ENCODE measurements at places on chromosomes 11 and 22.
A peak's percentile ranks its signal among the peaks of the same experiment; 100 is the strongest.

- DNase-seq: no peak
Observed at GRCh38 chr11:27084518-27084917, 43.9 kb downstream of the BBOX1 start.

- peak; percentile 13 for DNase-seq
Observed at GRCh38 chr11:662689-663274, 25.7 kb downstream of the DRD4 start.

GRCh38 chr22:37161443-37161842 is 11.7 kb upstream of the IL2RB start:
- no peak for DNase-seq

- no peak for DNase-seq
Observed at GRCh38 chr11:74325649-74326645, 14.5 kb upstream of the P4HA3 start.

DNA sequence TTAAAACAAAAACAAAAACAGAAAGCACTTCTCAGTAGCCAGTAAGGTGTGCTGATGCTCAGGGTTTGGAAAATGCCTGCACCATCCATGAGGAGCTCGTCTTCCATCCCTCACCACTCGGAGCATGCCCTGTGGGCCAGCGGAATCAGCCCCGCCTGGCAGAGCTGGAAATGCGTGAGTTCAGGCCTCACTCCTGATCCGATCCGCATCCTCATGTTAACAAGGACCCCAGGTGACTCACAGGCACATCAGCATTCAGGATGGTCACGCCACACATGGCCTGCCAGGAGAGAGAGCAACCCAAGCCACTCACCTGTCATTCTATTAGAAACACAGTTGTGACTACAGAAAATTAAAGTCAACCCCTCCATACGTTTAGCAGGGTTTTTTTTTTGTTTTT is 188.5 kb downstream of the MPPED1 start:
- DNase-seq: no peak

DNA sequence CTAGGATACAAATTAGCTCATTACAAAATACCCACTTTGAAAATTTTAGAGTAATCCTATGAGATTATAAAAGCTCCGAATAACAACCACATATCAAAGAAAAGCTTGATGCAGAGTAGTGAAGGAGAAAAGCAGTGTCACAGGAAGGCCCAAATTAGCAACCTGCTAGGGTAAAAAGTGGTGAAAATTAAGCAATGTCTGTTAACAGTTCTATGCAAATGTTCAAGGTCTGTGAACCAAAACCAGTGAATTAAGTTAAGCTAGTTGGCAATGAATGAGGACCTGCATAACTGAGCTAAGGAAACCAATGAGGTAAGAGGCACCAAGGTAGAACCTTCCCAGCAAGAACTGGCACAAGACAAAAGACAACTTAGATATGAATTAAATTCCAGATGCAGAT is 29.6 kb downstream of the PRDM10 start:
- no peak for DNase-seq

- no peak for DNase-seq
Observed at GRCh38 chr11:11894486-11894885, 52.7 kb downstream of the USP47 start.

- DNase-seq: no peak
Observed at GRCh38 chr11:28739489-28740280, 631.5 kb downstream of the METTL15 start.

- no peak for DNase-seq
Observed at GRCh38 chr22:16955678-16956210, 52.3 kb downstream of the GAB4 start.

- DNase-seq: no peak
Observed at GRCh38 chr11:75931124-75931523, 116.1 kb downstream of the UVRAG start.

GRCh38 chr22:22993184-22993583 is 77.1 kb upstream of the GNAZ start:
- no peak for DNase-seq

DNA sequence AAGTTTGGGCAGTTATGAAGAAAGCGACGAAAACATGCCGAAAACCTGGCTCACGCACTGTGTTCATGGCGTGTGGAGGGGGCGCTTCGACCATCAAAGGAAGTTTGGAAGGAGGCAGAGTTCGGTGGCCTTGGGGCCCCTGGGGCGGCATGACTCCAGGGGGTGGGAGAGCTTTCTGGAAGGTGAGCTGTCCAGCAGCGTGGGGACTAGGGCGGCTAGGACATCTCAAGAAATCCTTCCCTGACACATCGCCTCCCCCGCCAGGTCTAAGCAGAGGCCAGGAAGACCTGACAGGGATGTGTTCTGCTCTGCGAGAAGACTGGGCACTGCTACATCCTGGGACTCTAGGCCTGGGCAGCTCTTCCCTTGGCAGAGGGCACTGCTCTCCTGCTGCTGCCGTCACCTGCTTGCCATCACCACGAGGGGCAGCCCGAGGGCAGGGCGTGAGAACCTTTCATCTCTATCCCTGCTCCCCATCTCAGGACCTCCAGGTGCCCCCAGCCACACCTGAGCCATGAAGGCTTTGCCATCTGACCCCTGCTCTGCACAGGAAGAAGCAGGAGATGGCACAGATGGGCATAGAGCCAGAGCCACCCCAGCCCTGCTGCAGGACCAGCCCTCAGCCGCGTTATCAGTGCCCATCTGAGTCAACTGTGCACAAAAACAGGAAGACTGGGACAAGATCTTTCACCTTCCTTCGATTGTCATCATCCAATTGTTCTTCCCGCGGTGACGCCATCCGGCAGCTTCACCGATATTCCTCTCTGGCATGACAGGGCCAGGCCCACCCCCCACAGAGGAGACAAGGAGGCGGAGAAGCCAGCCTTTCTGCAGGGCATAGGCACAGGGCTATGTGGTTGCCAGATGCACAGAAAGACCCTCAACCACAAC is 12.7 kb downstream of the LINC01488 start:
- no peak for DNase-seq

DNA sequence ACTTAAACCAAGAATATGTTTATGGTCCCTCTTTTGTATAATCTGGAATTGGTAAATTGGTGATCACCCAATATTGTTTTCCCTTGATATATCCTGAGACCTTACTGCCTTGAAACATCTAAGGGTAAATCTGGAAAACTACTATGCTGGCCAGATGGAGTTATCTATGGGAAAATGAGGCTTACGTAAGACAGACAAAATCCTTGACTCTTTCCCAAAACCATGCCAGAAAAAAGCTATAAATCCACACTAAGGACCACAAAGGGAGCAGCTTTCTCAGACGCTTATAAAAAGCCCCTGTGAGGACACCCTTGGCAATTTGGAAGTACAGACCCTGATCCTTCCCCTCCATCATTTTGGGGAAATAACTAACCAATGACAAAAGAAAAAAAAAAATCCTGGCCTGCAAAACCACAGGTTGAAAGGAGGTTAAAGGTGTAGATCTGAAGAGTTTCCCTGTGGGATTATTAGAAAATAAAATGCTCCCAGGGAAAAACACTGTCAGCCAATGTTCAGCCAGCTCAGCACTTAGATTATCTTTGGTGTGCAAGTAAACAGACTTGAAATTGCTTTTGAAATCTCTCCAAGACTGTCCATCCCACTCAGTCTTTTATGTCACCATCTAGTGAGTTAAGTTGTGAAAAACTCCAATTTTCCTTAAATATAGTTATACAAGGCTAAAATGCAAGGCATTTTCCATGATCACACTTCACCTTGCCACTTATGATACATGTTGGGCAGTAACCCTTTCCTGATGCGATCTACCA is 6.6 kb upstream of the AMBRA1 start:
- DNase-seq: no peak

DNA sequence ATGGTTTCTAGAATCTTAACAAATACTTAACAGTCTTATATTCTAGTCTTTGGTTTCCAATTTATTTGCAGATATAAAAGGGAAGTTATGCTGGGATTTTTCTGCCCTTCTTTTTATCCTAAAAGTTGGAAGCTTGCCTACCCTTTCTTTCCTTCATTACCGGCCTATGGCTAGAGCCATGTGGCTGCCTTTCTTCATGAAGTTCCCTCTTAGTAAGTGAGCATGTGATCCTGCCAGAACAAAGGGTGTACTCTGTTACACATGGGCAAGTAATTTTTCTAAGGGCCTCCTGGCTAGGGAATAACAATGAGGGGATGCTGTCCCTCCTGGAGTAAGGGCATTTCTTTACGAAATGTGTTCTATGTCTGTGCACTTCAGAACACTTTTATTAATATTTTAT is 252.1 kb upstream of the PITPNB start:
- no peak for DNase-seq

DNA sequence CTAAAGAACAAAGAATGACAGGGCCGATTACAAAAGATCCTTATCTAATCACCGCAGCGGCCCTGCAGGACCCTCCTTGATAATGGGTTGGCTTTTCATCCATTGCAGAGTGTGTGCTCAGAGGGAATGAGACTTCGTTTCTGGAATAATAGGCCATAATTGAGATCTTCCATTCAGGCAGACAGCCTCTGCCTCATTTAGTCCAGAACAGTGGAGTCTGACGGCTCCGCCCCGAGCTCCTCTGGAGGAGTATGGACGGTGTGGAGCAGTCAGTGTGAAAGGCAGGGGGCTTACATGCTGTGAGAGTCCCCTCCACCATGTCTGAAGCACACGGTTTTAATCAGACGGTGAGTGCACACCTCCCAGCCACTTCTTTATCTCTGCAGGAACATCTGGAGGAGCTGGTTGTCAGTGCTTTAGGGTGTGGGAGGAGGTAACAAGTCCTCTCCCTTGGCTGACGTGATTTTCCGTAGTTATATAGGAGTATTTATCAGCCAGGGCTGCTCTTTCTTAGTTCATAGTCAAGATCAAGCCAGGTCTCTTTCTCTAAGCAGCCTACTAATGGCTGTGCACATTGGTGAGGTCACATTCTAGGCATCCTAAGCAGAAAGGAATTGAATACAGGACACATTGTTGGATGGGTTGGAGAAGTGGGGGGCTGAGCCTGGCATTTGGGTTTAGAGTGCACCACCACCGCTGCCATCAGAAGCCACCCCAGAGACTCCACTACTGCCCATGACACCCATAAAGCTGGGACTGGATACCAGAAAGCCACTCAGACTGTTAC is 1477.9 kb downstream of the TBC1D22A start:
- no peak for DNase-seq

DNA sequence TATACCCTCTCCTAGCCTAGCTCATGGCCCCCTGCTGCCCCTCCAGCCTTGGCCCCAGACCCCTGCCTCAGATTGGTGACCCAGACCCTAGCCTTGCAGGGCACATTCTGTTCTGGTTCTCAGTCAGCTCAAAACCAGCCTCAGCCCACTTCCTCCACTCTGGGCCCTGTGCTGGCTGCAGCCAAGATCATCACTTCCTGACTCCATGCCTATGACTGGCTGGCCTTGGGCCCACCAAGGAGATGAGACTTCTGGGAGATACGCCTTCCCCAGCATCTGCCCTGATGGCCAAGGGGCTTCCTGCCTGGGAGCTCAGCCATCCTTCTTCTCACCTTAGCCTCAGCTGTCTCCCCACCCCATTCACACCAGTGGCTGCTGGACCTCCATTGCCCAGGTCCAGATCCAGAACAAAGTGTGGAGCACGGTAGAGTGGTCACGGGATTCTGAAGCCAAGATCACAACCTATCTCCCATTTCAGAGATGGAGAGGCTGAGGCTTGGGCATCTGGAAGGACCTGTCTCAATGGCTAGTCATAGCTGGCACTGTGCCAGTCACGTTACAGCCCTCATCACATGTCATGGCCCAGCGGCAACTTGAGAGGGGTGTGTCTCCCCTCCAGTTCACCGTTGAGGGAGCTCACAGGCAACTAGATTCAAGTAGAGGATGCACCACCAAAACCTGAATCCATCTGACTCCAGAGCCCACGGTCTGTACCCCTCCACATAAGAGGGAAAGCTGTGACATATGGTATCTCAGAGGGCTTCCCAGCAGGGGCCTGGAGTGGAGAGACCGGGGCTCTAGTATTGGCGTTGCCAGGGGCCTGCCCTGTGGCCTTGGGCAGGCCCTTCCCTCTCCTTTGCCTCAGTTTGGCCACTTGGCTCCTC is 43.0 kb upstream of the KLHL35 start:
- no peak for DNase-seq

GRCh38 chr11:73318501-73319011 is 10.5 kb downstream of the ARHGEF17 start:
- DNase-seq: no peak

GRCh38 chr11:9153651-9154050 is 62.3 kb upstream of the SCUBE2 start:
- DNase-seq: no peak

- no peak for DNase-seq
Observed at GRCh38 chr11:45400591-45400990, 114.5 kb upstream of the SYT13 start.
